ENCODE measurements at places on chromosomes 11 and 22.

- DNase-seq = no peak
These were observed 41.7 kb downstream of the TBX1 start for GRCh38 chr22:19802001-19802893.

- DNase-seq = no peak
These were observed 532.2 kb upstream of the API5 start for GRCh38 chr11:42779555-42779954.

- DNase-seq = no peak
These were observed 12.3 kb upstream of the SPINDOC start for GRCh38 chr11:63800921-63801320.

DNA sequence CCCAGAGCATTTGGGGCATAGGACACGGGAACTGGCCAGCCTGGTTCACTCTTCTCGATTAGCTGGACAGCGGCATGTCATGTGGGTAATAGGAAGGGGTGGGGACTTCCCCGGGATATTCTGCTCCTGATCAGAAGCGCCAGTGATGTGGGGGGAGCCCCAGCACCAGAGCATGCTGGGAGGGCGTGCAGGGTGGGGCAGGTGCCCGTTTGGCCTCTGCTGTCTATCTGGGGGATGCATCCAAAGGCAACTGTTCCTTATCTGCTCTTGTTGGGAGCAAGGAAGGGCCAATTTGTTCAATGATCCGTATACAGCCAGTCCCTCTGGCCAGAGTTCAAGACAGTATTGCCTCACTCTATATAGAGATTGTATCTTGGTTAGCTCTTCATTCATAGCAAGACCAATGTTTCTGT lies 43.6 kb downstream of the PPARA start:
- no peak for DNase-seq

GRCh38 chr22:47059701-47060161 lies 297.3 kb downstream of the TBC1D22A start:
- DNase-seq = no peak

All from CD8-positive, alpha-beta T cell (primary cell).